Gastrocnemius medialis (tissue), 4 donors: ENCODE measurements at places on chromosomes 5 and 9. TPM values are rescaled to one million over a fixed set of nuclear protein-coding genes. Genes with fewer than 3 reads are reported as not detected.
A peak's percentile ranks its signal among the peaks of the same experiment; 100 is the strongest.

- H3K36me3 ChIP-seq, result no peaks in the 10 kb centered on the region
- H3K27ac ChIP-seq, result no peak overlapping the region
- DNase-seq, result no peak
- no peaks in the 10 kb centered on the region for H3K4me1 ChIP-seq
These were observed 66.7 kb upstream of the PRDM9 start for GRCh38 chr5:23440703-23441102.

- no peak overlapping the region for H3K4me3 ChIP-seq
- no peaks in the 10 kb centered on the region for H3K27me3 ChIP-seq
- H3K27ac ChIP-seq, result peak overlapping the region; percentile 41
- H3K36me3 ChIP-seq, result no peaks in the 10 kb centered on the region
These were observed 52.9 kb downstream of the PAM start for GRCh38 chr5:102807878-102808502.

TXNDC8 gene
- total RNA-seq, result not detected

KIF12 gene
- not detected for total RNA-seq

DNA sequence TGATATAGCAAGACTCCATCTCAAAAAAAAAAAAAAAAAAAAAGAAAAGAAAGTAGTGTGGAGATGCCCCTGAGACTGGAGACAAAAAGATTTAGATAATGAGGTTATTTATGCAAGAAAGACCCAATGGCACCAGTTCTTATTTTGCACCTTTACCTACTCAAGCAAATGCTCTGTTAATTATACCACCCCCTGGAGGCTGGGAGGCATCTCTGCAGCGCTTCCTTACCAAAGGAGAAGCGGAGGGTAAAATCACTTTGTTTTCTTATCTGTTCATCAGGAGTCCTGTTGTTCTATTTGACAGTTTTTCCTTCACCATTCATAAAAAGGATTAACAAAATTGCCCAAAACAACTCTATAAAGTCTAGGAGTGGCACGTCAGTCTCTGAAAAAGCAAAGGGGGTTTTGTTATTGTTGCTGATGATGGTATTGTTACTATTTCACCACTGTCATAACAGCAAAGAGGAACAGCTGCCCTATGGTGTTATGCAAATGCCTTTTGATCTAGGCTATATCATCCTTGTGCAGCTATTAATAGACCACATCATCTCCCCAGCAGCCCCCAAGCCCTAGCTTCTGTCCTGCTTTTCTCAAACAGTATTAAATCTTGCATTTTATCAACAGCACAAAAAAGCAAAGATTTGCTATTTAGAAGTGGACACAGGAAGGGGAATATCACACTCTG is 174.0 kb downstream of the PALM2AKAP2 start:
- peaks cover 10% of the 10 kb centered on the region for H3K4me1 ChIP-seq
- H3K27ac ChIP-seq, result no peak overlapping the region
- no peaks in the 10 kb centered on the region for H3K27me3 ChIP-seq
- no peak for DNase-seq

DNA sequence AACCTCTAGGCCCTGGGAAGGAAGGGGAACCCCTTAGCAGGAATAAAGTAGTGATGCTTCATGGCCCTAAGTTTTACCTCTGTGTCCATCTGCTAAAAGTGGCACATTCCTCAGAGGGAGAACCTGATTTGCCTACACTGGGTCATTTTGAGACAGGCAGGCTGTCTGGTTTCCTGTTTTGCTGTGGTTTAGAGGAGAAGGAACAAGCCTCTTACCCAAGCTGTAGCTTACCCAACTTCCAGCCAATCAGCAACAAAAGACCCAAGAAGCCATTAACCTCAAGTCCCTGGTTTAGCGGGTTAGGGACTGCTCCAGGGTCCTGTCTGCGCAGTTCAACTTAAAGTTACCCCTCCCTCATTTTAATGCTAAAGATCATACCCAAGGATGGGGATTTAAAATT is 411.0 kb downstream of the MAT2B start:
- no peak for DNase-seq
- H3K36me3 ChIP-seq, result no peaks in the 10 kb centered on the region
- H3K4me3 ChIP-seq, result no peak overlapping the region
- H3K27me3 ChIP-seq, result no peaks in the 10 kb centered on the region
- no peaks in the 10 kb centered on the region for H3K4me1 ChIP-seq
- no peak overlapping the region for H3K27ac ChIP-seq

SPINK13 gene
- total RNA-seq, result not detected

GRCh38 chr5:149387982-149388381 is 8.9 kb upstream of the IL17B start:
- no peaks in the 10 kb centered on the region for H3K36me3 ChIP-seq
- peak overlapping the region; percentile 64 for H3K27ac ChIP-seq
- peaks cover 20% of the 10 kb centered on the region for H3K4me1 ChIP-seq
- H3K4me3 ChIP-seq, result no peak overlapping the region
- no peak for DNase-seq

DNA sequence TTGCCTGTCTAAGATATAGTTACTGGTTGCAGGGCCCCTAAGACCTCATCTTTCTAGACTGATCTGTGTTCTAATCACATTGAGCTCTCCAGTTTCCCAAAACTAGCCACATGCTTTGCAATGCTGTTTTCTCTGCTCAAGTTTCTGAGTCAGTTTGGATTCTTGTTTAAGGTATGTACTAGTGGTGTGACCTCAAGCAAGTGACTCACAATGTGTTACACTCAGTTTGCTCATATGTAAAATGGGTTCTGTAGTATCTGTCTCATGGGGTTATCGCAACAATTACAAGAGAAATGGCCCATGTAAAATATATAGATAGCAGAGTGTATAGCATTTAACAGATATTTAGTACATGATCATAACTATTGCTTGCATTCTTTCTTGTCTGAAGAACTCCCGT is 153.1 kb upstream of the ELL2 start:
- no peaks in the 10 kb centered on the region for H3K36me3 ChIP-seq
- no peaks in the 10 kb centered on the region for H3K27me3 ChIP-seq
- no peak overlapping the region for H3K4me3 ChIP-seq
- no peak for DNase-seq
- H3K4me1 ChIP-seq, result no peaks in the 10 kb centered on the region
